ENCODE measurements at places on chromosomes 1 and 21.

- DNase-seq = no peak
Measured at GRCh38 chr1:172145231-172145651, 275.2 kb upstream of the C1orf105 start.

DNA sequence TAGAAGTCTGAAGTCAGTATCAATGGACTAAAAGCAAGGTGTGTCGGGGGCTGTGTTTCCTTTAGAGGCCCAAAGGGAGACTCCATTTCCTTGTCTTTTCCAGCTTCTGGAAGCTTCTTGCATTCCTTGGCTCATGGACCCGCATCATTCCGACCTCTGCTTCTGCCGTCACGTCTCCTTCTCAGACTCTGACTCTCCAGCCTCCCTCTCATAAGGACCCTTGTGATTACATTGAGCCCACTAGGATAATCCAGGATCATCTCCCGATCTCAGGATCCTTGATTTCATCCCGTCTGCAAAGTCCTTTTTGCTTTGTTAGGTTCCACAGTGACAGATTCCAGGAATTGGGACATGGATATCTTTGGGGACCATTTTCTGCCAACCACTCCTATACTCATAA, 265.8 kb upstream of the CSF3R start:
- no peak for DNase-seq

- no peak for DNase-seq
Measured at GRCh38 chr1:169368406-169368769, 393 bp downstream of the BLZF1 start.

DNA sequence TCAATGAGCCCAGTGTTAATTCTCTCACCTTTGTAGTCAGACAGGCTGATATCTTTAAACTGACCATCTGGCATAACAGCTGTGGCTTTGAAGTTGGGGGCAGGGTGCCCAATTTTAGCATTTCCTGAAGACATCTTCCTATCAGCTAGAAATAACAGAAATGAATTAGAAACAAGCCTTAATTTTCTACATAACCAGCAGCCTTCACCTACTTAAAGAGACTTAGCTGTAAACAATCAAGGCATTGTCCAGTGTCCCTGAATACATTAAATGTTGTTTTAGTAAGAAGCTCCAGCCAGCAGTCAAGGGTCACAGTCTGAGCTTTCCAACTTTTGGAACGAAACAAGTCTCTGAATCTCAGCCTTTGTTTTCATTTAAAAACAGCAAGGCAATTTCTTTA, 2.8 kb downstream of the PRDX1 start:
- no peak for DNase-seq

DNA sequence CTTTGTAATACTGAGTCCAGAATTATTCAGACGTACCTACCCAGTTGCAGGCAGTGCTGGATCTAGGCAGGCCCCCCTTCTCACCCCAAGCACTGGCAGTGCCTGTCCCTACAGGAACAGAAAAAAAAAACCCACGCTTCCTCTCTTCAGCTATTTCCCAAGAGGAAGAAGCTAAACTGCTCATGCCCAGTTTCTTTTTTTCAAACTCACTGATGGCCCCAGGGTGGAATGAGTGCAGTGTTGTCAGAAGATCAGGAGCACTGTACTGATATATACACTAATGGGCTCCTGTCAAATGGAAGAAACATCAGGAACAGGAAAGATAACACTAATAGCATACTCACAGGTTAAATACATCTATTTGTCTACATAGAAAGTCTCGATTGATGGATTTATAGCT, 28.2 kb upstream of the DOCK7 start:
- DNase-seq = no peak

- no peak for DNase-seq
Measured at GRCh38 chr1:77831976-77832711, 52.7 kb downstream of the MIGA1 start.

GRCh38 chr1:182681568-182681912, 2.8 kb downstream of the RGS8 start:
- no peak for DNase-seq

GRCh38 chr1:31382379-31382989, 9.6 kb upstream of the FABP3 start:
- DNase-seq = no peak

- DNase-seq = no peak
Measured at GRCh38 chr1:161012420-161012819, 8.5 kb downstream of the F11R start.

- DNase-seq = no peak
Measured at GRCh38 chr1:85607126-85607920, 26.8 kb downstream of the CCN1 start.

GRCh38 chr1:149849111-149849946, 50.0 kb upstream of the BOLA1 start:
- no peak for DNase-seq

- DNase-seq = no peak
Measured at GRCh38 chr1:116754198-116754977, at the start of gene CD2. Gene CD2, plus strand, starts transcription at chr1:116754430. Its CDS starts 63 bp downstream, at chr1:116754493.

DNA sequence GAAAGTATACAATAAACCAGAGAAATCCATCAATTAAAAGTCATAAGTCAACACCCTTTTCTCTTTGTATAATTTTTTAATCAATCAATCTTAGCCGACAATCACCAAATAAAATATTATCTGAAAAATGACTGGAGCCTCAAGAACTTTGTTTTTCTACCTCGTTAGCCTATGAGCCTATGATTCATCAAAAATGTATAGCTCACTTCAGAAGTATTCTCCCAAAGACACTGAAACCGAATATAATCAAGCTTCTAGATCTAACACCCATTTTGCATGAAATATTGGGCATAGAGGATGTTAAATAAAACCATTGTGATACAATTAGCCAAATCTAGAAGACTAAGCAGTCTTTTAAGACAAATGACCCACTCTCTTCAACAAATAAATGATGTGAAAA, 17.8 kb upstream of the RSBN1 start:
- DNase-seq = no peak

GRCh38 chr1:92081031-92081430, 886 bp downstream of the BTBD8 start:
- DNase-seq = no peak

GRCh38 chr1:106292130-106292529, 764.3 kb upstream of the PRMT6 start:
- no peak for DNase-seq

- DNase-seq = no peak
Measured at GRCh38 chr1:159339536-159339935, 37.4 kb downstream of the FCER1A start.

DNA sequence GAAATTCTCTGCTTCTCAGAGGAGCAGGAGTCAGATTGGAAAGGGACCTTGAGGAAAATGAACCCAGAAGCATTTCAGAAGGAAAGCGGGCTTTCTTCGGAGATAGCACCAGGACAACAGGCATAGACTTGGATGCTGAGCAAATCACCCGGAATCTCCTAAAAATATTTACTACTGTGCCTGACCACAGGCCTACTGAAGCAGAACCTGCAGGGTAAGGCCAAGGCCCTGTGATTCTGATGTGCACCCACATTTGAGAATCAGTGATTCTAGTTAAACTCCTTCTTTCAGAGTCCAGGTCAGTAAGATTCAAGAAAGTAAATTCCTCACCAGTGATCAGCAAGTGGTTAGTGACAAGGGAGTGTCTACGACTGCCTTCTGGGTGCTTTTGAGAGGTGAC, 307.3 kb upstream of the DUSP10 start:
- DNase-seq = no peak

DNA sequence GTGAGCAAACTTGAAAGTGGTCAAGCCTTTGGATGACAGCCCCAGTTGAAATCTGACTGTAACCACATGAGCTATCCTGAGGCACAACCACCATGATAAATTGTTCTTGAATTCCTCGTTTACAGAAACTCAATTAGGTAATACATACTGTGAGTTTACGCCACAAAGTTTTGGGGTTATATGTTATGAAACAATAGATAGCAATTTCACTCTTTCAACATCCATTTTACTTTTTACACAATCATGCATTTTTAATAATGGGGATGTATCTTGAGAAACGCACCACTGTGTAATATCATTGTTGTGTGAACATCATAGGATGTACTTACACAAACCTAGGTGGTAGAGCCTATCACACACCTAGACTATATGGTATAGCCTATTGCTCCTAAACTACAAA, 35.4 kb downstream of the OR2C3 start:
- DNase-seq = no peak

DNA sequence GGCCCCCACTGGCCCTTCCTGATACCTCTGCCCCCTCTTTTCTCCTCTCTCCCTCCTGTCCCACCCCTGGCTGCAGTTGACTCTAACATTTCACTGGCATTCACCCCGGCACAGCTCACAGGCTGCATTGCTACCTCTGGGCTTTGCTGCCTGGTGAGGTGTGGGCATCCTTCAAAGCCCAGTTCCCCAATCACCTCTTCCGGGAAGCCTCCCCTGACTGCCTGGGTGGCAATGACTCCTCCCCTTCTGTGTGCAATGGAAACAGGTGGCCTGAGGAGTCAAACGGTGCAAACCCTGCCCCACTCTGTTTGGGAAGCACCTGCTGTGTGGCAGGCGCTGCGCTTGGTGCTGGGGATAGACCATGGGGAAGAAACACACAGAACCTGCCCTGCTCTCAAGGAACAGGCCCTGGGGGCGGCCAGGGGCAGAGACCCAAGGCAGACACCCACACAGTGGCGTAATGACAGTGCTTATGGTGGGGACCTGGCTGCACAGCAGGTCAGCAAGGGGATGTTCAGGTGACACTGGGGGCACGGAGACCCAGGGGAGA, 39.3 kb upstream of the POFUT2 start:
- no peak for DNase-seq

- no peak for DNase-seq
Measured at GRCh38 chr1:37437087-37437486, 37.3 kb upstream of the ZC3H12A start.

DNA sequence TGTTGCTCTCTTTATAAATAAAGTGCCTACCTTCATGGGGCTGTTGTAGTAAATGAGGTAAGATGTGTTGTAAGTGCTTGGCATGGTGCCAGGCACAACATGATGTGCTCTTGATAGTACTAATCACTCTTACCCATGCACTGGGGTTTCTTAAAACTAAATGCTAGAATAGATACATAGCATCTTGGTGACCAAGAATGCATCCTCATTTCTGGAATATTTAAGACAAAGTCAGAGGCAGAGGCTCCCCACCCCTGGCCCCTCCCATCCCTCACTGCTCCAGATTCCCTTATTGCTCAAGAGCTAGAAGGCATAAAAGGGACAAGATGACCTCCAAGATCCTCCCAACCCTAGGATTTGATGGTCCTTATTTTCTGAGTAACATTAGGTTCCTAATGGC, 61.3 kb downstream of the GLUL start:
- no peak for DNase-seq

Data from NCI-H2081 treated with DMSO at 0.1 percent for 48 hours (cell line).